ENCODE measurements at places on chromosomes 12 and 14.

- no peak for DNase-seq
Observed at GRCh38 chr12:102542816-102543440, 62.6 kb upstream of the IGF1 start.

GRCh38 chr14:100738704-100739131 lies 12.0 kb downstream of the DLK1 start:
- no peak for DNase-seq

- DNase-seq = no peak
Observed at GRCh38 chr12:27899151-27899661, 73.3 kb downstream of the PTHLH start.

GRCh38 chr12:123445388-123446332 lies 9.2 kb upstream of the RILPL2 start:
- no peak for DNase-seq

DNA sequence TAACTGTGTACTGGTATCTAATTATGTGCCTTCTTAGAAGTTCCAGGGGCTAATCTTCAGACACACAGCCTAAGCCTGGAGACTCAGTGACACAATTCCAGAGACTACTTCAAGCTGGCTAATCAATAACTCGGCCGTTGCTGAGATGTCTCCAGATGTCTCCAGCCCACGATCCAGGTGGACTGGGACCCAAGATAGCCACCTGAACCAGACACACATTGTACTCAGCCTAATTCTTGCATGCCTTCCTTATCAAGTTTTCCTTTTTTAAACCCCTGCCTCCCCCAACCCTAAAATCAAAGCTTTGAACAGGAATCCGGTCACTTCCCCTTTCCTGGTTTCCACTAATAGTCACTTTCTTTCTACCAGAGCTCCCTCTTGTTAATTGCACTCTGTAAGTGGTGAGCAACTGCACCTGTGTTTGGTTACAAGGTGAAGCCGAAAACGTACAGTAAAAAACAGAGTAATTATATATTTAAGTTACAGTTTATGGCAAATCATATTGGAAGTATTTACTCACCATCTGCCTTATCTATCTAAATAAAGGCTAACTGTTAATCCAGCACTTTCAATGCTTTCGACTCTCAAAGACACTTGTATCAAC lies 39.8 kb upstream of the PTGDR start:
- no peak for DNase-seq

GRCh38 chr14:58643366-58643765 lies 5.6 kb downstream of the DACT1 start:
- no peak for DNase-seq

GRCh38 chr12:70122804-70123203 lies 120.4 kb upstream of the CNOT2 start:
- DNase-seq = no peak

DNA sequence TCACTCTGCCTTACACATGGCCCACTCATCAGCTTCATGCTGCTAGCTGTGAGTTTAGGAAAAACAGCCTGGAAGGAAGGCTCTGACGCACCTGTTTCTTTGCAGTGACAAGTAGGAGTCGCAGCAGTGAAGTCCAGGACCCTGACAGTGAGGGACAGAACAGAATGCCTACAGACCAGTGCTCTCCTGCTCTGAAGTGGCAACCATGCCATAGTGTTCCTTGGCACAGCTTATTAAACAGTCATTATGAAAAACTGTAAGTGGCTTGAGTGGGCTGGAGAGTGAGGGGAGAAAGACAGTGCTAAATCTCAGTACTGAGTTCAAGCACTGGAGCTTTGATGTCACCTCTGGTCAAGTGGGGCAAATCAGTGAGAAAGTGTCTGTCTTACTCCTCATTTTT lies 61.7 kb downstream of the MYRFL start:
- no peak for DNase-seq

GRCh38 chr14:90546767-90547166 lies 149.9 kb downstream of the CALM1 start:
- no peak for DNase-seq

GRCh38 chr12:47813511-47814196 lies 6.0 kb downstream of the HDAC7 start:
- DNase-seq = no peak

GRCh38 chr12:19967001-19967400 lies 401.3 kb upstream of the PDE3A start:
- no peak for DNase-seq

DNA sequence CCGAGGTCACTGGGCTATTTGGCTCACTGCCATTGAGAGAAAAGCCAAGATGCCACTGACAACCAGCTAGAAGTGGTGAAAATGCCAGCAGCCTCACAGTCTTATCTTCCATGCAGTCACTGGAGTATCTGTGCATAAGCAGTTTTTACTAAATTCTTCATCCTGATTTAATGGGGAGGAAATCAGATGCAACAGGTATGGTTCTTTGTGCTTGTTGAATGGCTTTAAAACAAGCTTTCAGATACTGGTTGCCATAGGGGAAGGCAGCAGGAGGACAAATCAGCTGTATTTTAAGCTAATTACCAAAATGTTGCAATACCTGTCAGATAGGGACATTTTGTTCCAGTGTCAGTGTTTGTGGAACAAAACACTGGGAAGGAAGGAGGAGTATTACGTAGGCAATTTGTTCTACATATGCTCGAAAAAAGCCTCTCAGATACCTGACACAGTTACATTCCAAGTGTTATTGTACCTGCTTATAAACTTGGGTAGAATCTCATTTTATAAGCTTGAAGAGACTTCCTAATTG lies 54.1 kb upstream of the ARHGAP5 start:
- no peak for DNase-seq

- DNase-seq = no peak
Observed at GRCh38 chr12:1050059-1050707, 59.2 kb downstream of the ERC1 start.

Measured in hypothalamus (tissue), 51 donors.